PC-9 (cell line): ENCODE measurements at places on chromosomes 6 and 20. TPM values are rescaled to one million over a fixed set of nuclear protein-coding genes. Genes with fewer than 3 reads are reported as not detected.

The WFDC10B gene
- total RNA-seq: not detected in 2 replicates

The RNF217 gene
- total RNA-seq: 38.3 and 42.3 TPM in 2 replicates

The IL20RA gene
- total RNA-seq: 2.5 and 4.0 TPM in 2 replicates

The CCDC28A gene
- total RNA-seq: 10.1 and 12.3 TPM in 2 replicates

The REM1 gene
- total RNA-seq: not detected in 2 replicates

The MOG gene
- total RNA-seq: not detected in 2 replicates

The SPINT4 gene
- total RNA-seq: not detected in 2 replicates

The TP53TG5 gene
- 0.23 TPM in 1 of 2 replicates, not detected in the other for total RNA-seq

The PRSS35 gene
- not detected in 2 replicates for total RNA-seq

The NOX3 gene
- not detected in 2 replicates for total RNA-seq

The CCR6 gene
- total RNA-seq: not detected in 2 replicates

The MUC22 gene
- total RNA-seq: not detected in 2 replicates

The CST4 gene
- total RNA-seq: 0.78 TPM in 1 of 2 replicates, not detected in the other

GRCh38 chr6:38445336-38445735, 194.4 kb downstream of the BTBD9 start:
- H3K4me3 ChIP-seq: no peak overlapping the region
- no peaks in the 10 kb centered on the region for H3K4me1 ChIP-seq
- no peaks in the 10 kb centered on the region for H3K27me3 ChIP-seq
- no peak overlapping the region for H3K27ac ChIP-seq
- no peak for DNase-seq
- no peaks in the 10 kb centered on the region for H3K36me3 ChIP-seq

- H3K4me1 ChIP-seq: peaks cover 14% of the 10 kb centered on the region
- H3K4me3 ChIP-seq: no peak overlapping the region
- H3K36me3 ChIP-seq: no peaks in the 10 kb centered on the region
- no peak overlapping the region for H3K27ac ChIP-seq
Observed at GRCh38 chr6:139338795-139339194, 35.7 kb downstream of the CITED2 start.

GRCh38 chr6:63804381-63804956, 168.9 kb downstream of the PHF3 start:
- DNase-seq: no peak
- no peaks in the 10 kb centered on the region for H3K36me3 ChIP-seq
- H3K4me3 ChIP-seq: no peak overlapping the region

DNA sequence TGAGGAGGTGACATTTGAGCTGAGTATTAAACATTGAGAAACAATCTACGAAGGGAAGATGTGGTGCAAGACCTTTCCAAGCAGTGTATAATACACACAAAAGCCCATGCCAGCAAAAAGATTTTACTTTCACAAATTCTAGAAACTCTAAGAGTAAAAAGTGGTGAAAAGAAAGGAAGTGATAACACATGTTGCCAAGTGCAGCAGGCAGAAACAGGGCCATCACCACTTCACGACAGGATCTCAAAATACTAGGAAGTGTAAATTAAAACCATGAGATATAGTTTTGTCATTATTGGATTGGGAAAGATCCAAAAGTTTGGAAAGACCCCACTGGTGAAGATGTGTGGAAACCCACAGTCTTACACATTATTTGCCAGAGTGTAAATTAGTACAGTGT, 1.7 kb upstream of the ENTPD6 start:
- peaks cover 16% of the 10 kb centered on the region for H3K4me1 ChIP-seq
- no peak overlapping the region for H3K27ac ChIP-seq
- no peaks in the 10 kb centered on the region for H3K27me3 ChIP-seq
- DNase-seq: no peak

DNA sequence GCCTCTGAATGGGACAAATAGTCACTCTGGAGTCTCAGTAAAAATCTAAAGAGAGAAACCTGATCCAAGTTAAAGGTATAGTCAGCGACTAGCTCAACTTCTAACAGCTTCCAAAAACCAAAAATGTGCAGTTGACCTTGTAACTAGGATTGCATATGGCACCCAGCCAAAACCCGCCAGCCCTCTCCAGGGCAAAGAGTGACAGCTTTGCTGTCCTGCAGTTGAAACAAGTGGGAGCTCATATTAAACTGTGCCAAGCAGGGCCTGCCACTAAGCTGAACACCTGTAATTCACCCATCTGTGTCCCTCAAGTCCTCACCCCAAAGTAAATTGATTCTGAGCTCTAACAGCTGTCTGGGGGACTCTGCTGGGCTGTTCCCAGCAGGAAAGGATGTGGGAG, 695.3 kb downstream of the MAFB start:
- no peak overlapping the region for H3K27ac ChIP-seq
- no peak for DNase-seq
- no peaks in the 10 kb centered on the region for H3K4me1 ChIP-seq
- no peak overlapping the region for H3K4me3 ChIP-seq

GRCh38 chr6:156600678-156601077, 176.5 kb upstream of the ARID1B start:
- H3K36me3 ChIP-seq: no peaks in the 10 kb centered on the region
- H3K4me3 ChIP-seq: no peak overlapping the region
- no peaks in the 10 kb centered on the region for H3K4me1 ChIP-seq
- no peak for DNase-seq

GRCh38 chr20:16260911-16261310, 312.3 kb downstream of the KIF16B start:
- H3K27ac ChIP-seq: no peak overlapping the region
- H3K4me1 ChIP-seq: peaks cover 8% of the 10 kb centered on the region; the same call in 1 of the 2 replicates
- H3K36me3 ChIP-seq: no peaks in the 10 kb centered on the region
- H3K4me3 ChIP-seq: no peak overlapping the region
- no peak for DNase-seq
- H3K27me3 ChIP-seq: no peaks in the 10 kb centered on the region

GRCh38 chr6:82396964-82397751, 33.5 kb downstream of the TPBG start:
- H3K27me3 ChIP-seq: no peaks in the 10 kb centered on the region
- peaks cover 37% of the 10 kb centered on the region for H3K4me1 ChIP-seq
- peak overlapping the region; percentile 35; the same call in 1 of the 2 replicates for H3K4me3 ChIP-seq
- H3K27ac ChIP-seq: peak overlapping the region; percentile 98

- no peak overlapping the region for H3K4me3 ChIP-seq
- H3K36me3 ChIP-seq: no peaks in the 10 kb centered on the region
- no peak overlapping the region for H3K27ac ChIP-seq
- H3K4me1 ChIP-seq: no peaks in the 10 kb centered on the region
- no peaks in the 10 kb centered on the region for H3K27me3 ChIP-seq
- DNase-seq: no peak
Observed at GRCh38 chr6:71649915-71650314, 236.4 kb upstream of the RIMS1 start.

DNA sequence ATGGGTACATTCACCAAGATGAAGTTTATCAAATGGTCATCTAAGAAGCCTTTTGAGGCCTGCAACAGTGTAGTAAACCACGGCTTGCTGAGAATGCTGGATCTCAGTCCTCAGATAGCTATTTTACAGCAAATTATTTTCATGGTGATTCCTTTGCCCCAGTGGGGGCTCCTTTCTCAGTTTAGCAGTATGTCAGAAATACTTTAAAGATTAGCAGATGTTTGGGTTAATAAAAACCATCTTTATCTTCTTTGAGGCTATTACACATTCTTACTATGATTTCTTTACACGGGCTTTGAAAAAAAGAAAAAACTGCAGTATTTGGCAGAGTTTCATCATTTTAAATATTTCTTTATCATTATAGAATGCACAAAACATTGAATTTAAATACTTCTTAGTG, 10.7 kb downstream of the MYLIP start:
- H3K36me3 ChIP-seq: peaks cover 70% of the 10 kb centered on the region
- H3K27ac ChIP-seq: no peak overlapping the region
- DNase-seq: no peak
- no peaks in the 10 kb centered on the region for H3K27me3 ChIP-seq
- H3K4me1 ChIP-seq: peaks cover 35% of the 10 kb centered on the region

GRCh38 chr6:41111017-41111416, 38.2 kb downstream of the NFYA start:
- no peak overlapping the region for H3K4me3 ChIP-seq
- no peaks in the 10 kb centered on the region for H3K27me3 ChIP-seq
- no peak for DNase-seq

DNA sequence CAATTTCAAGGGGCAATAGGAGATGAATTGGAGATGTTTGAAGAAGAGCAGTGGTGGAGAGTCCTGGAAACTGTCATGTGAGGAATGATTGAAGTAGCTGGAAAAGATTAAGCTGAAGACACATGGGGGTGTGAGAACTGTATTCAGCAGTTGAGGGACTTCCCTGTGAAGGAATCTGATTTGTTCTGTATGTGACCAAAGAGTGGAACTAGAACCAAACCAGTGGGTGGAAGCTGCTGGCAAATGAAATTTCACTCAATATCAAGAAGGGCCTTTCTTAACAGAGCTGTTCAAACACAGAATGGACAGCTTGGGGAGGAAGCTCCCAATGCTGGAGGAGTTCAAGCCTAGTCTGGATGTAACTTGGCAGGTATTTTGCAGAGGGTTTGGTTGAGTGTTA, 21.3 kb downstream of the SEC23B start:
- H3K27ac ChIP-seq: no peak overlapping the region
- H3K27me3 ChIP-seq: no peaks in the 10 kb centered on the region
- no peak for DNase-seq
- no peak overlapping the region for H3K4me3 ChIP-seq
- H3K36me3 ChIP-seq: peaks cover 43% of the 10 kb centered on the region
- H3K4me1 ChIP-seq: peaks cover 11% of the 10 kb centered on the region

- no peak for DNase-seq
- H3K4me3 ChIP-seq: no peak overlapping the region
- H3K4me1 ChIP-seq: no peaks in the 10 kb centered on the region
- peaks cover 13% of the 10 kb centered on the region; the same call in 1 of the 2 replicates for H3K27me3 ChIP-seq
Observed at GRCh38 chr6:99619409-99619762, 12.8 kb downstream of the PRDM13 start.

GRCh38 chr6:35425284-35425683, 26.9 kb upstream of the FANCE start:
- no peak overlapping the region for H3K27ac ChIP-seq
- H3K36me3 ChIP-seq: no peaks in the 10 kb centered on the region
- DNase-seq: peak; percentile 14
- no peaks in the 10 kb centered on the region for H3K4me1 ChIP-seq
- H3K27me3 ChIP-seq: no peaks in the 10 kb centered on the region
- no peak overlapping the region for H3K4me3 ChIP-seq

DNA sequence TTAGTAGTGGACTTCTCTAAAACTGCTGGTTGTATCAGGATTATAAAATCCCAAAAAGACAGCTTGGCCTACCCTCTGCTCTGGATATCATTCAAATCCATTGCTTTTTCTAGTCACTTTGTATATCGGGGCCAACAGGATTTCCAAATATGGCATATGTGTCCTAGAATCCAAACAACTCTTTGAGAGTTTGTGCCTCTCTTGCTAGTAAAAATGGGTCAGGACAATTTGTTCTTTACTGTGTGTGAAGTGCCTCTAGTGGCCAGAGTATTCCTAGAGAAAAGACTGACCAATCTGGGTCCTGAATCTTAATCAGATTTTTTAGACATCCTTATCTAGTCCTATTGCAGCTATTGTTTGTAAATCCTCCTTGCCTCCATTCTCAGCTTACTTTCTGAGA, 33.5 kb upstream of the MANEA start:
- H3K4me3 ChIP-seq: no peak overlapping the region
- no peak for DNase-seq

DNA sequence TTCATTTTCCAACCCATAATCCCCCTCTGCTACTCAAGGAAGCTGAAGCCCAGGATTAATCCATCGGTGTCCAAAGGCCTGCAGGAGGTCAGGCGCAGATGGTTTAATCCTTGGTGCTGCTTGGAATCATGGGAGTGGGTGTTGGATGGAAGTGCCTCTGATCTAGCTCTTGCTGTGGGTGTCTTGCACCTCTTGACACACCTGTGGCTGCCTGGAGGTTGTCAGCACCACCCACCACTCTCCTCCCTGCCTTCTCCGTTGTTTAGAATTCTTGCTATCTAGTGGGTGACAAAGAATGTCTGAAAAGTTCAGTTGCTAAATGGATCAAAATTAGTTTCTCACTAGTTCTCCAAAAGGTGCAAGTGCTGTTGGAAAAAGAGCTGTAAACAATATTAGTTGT, 1074.4 kb upstream of the FLRT3 start:
- H3K4me3 ChIP-seq: no peak overlapping the region
- DNase-seq: no peak
- H3K36me3 ChIP-seq: no peaks in the 10 kb centered on the region
- no peak overlapping the region for H3K27ac ChIP-seq

- no peak overlapping the region for H3K27ac ChIP-seq
- no peaks in the 10 kb centered on the region for H3K27me3 ChIP-seq
- no peaks in the 10 kb centered on the region for H3K36me3 ChIP-seq
- no peak for DNase-seq
- no peak overlapping the region for H3K4me3 ChIP-seq
Observed at GRCh38 chr6:51112731-51113130, 294.1 kb downstream of the TFAP2B start.

DNA sequence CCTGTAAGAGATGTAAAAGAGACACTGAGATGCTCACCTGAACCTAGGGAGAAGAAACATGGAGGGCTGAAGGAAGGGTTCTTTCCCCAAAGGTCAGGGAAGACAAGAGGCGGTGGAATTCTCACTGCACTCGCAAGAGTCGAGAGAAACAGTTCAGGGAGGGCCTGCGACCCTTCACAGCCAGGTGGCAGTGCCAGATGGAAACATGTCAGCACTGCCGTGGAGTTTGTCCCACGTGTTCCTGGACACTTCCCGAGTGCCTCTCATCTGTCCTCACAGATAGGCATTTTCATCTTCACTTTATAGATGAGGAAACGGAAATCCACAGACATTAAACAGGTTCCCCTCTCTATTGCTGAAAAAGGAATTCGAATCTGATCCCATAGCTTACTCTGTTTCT, 70.4 kb upstream of the SYNJ2 start:
- H3K27me3 ChIP-seq: no peaks in the 10 kb centered on the region
- H3K4me1 ChIP-seq: no peaks in the 10 kb centered on the region
- no peak for DNase-seq

GRCh38 chr6:36414481-36414880, 27.0 kb upstream of the ETV7 start:
- no peaks in the 10 kb centered on the region for H3K36me3 ChIP-seq
- no peak overlapping the region for H3K27ac ChIP-seq
- H3K4me3 ChIP-seq: no peak overlapping the region
- peaks cover 15% of the 10 kb centered on the region for H3K4me1 ChIP-seq
- H3K27me3 ChIP-seq: no peaks in the 10 kb centered on the region

DNA sequence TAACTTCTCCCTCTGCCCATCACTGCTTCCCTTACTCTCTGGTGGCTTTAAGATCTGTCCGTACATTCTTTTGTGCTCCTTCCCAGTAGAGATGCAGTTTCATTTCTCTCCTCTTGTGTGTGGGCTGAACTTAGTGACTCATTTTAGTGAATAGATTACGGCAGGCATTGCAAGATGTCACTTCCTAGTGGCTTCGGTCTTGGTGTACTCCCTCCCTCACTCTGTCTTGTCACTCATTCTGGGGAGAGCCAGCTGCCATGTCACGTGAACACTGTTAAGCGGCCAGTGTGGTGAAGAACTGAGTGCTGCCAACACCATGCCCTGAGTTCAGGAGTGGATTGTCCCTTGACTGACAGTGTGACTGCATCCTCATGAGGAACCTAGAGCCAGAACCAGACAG, 115.9 kb downstream of the OTOR start:
- DNase-seq: no peak
- no peak overlapping the region for H3K27ac ChIP-seq
- H3K36me3 ChIP-seq: no peaks in the 10 kb centered on the region
- H3K4me3 ChIP-seq: no peak overlapping the region
